H4 (cell line): ENCODE measurements at places on chromosomes 7 and 10. TPM values are rescaled to one million over a fixed set of nuclear protein-coding genes. Genes with fewer than 3 reads are reported as not detected.

The ACHE gene
- total RNA-seq, result 0.15 TPM in 1 of 2 replicates, not detected in the other

The KLLN gene
- not detected in 2 replicates for total RNA-seq

The HGF gene
- 75.8 and 80.5 TPM in 2 replicates for total RNA-seq

The OR6B1 gene
- not detected in 2 replicates for total RNA-seq

The ENTPD1 gene
- total RNA-seq, result 0.12 TPM in 1 of 2 replicates, not detected in the other

The HMX2 gene
- total RNA-seq, result 0.27 TPM in 1 of 2 replicates, not detected in the other

The ARL4A gene
- total RNA-seq, result 139 and 154 TPM in 2 replicates

The OPN4 gene
- 0.02 and 0.35 TPM in 2 replicates for total RNA-seq

The TMEM273 gene
- total RNA-seq, result 0.48 and 5.2 TPM in 2 replicates

The FAM237B gene
- total RNA-seq, result not detected in 2 replicates

DNA sequence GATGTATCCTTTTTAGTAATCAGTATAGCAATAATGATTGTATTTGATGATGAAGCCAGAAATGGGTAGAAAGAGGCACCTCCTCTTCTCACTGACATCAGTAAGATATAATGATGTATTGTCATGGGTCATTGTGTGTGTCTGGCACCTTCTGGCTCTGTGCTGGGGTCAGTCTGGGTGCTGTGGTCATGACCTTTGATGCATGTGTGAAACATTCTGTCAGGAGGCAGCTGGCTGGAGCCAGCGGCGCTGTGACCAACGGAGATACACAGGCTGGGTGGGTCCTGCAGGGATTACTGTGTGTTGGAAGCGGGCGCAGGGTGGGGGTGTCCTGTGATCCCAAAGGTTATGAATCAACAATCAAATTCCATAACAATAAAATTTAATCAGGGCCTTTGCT lies 35.2 kb downstream of the EEPD1 start:
- DNase-seq, result no peak

GRCh38 chr10:8416192-8416701 lies 361.8 kb downstream of the GATA3 start:
- no peak for DNase-seq

GRCh38 chr7:102873470-102874165 lies 39.2 kb upstream of the LRRC17 start:
- DNase-seq, result no peak

- no peak for DNase-seq
Measured at GRCh38 chr7:120404042-120404441, 131.1 kb downstream of the KCND2 start.

GRCh38 chr10:115001506-115002381 lies 63.7 kb downstream of the TRUB1 start:
- peak; percentile 44 for DNase-seq

DNA sequence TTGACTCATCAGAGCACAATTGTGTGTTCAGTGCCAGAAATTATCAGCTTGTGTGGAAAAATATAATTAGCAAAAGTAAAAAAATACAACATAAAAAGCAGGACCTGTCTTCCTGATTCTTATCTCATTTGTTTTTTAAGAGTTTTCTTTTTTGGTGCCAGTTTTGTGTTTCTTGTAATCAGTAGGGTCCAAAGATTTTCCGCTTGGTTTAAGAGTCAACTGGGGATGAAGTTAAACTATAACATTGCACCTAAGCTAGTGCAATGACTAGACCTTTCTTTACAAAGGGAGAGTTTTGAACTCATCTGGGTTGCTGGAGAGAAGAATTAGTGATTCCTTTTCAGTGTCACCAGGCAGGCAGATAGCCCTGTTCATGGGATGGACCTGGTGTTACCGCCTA lies 113.4 kb downstream of the PLPP4 start:
- DNase-seq, result no peak

DNA sequence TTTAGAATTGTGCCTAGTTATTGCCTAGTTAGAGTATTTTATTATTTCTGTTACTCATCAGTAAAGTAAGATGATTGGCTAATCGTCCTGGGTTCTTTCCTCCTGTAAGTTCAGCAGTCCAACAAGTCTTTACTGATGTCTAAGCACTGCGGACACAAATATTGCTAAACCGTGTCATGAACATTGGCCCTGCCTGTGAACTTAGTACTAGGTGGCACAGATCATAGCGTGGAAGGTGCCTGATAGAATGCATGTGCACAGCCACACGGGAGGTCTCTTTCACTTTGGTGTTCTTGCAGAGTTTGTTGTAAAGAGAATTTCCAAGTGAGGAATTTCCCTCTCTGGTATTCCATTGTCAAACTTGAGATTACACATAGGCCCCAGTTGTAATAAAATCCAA lies 38.0 kb downstream of the RBM33 start:
- DNase-seq, result no peak

GRCh38 chr10:100895346-100895745 lies 17.4 kb upstream of the SLF2 start:
- DNase-seq, result no peak

DNA sequence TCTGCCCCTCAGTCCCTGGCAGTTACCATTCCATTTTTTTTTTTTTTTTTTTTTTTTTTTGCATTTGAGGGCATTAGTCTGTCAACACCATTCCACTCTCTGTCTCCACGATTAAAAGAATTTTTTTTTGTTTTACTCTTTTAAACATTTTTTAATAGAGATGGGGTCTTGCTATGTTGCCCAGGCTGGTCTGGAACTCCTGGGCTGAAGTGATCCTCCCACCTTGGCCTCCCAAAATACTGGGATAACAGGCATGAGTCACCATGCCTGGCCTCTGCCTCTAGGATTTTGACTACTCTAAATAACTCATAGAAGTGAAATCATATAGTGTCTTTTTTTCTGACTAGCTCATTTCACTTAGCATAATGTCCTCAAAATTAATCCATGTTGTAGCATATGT lies 16.5 kb upstream of the CLDN3 start:
- DNase-seq, result no peak

DNA sequence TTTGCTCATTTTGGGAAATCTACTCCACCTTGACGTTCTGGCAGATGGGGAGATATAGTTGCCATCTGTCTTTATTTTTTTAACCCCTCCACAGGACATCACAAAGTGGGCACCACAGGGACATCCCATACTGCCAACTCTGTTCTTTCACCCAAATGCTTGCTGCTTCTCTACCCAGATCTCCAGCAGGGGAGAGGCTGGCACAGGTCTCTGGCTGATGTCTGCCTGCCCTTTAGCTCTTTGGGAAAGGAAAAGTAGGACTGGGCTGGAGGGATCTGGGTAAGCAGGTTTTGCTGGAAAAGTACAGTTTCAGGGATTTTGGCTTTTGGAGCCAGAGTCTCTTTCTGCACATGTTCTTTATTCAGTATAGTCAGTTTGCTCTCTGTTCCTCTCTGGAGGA lies 156.7 kb downstream of the ANLN start:
- no peak for DNase-seq

DNA sequence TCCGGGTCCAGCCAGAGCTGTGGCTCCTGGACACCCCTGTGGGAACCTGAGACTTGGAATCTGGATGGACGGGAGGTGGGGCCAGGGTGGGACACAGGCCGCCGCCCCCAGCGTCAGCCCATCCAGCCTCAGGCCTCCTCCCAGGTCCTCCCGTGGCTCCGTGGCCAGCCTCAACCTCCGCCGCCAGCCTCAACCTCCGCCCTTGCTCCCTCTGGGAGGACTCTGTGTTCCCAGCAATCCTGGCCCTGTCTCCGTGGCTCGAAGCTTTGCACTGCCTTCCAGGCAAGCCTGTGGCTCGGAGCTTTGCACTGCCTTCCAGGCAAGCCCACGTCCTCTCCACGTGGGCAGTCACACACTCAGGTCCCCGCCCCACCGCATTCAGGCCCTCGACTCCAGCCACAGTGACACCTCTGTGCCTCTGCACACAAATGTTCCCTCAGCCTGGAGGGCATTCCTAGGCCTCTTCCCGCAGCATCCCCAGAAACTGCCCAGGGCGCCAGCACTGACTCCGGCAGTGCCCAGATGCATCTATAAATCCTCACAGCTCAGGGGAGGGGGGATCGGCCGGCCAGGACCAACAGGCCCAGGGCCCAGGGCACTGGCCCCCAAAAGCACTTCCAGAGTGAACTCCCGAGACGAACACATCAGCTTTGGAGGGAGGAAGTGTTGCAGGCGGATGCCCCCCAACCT lies 44.7 kb upstream of the PDGFA start:
- DNase-seq, result no peak

DNA sequence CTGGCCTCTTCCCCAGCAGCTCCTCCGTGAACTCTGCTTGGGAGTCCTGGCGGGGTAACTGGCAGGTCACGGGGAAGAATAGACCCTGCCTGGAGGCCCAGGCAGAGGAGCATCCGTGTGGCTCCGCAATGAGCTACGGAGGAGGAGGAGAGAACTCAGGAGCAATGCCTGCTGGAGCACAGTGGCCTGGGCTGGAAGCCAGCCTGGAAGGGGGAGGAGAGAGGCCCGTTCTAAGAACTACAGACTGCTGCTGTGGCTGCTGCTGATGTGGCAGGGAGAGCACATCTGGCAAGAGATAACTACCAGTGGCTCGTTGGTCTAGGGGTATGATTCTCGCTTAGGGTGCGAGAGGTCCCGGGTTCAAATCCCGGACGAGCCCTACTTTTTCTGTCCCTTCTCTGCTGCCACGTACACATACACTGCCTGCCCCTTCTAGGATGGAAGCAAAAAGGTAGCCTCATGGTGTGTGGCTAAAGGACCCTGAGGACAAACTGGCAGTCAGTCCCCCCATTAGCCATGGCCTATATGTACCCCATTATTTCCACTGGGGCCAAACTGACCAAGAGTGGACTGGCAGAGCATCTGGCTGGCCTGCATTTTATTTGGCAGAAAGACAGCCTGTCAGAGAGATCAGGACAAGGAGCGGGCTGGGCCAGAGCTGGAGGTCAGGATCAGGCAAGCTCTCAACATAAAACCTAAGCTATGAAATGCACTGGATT lies 7.7 kb upstream of the OPN1SW start:
- DNase-seq, result peak; percentile 58

- DNase-seq, result no peak
Measured at GRCh38 chr7:129989466-129989865, 36.7 kb upstream of the UBE2H start.

GRCh38 chr7:111290419-111290818 lies 199.5 kb downstream of the LRRN3 start:
- DNase-seq, result no peak

DNA sequence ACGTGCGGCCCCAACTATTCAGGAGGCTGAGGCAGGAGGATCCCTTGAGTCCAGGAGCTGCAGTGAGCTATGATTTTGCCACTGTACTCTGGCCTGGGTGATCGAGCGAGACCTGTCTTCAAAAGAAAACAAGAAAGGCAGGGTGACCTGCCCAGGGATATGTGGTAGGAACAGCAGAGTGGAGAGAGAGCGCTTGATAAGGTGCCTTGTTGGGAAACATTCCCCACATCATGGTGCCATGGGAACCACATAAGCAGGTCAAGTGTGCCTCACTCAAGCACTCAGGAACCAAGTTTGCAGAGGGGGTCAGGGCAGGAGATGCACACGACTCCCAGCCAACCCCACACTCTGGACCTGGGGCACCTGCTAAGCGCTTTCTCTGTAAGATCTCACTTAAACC lies 37.3 kb downstream of the PVRIG start:
- no peak for DNase-seq

DNA sequence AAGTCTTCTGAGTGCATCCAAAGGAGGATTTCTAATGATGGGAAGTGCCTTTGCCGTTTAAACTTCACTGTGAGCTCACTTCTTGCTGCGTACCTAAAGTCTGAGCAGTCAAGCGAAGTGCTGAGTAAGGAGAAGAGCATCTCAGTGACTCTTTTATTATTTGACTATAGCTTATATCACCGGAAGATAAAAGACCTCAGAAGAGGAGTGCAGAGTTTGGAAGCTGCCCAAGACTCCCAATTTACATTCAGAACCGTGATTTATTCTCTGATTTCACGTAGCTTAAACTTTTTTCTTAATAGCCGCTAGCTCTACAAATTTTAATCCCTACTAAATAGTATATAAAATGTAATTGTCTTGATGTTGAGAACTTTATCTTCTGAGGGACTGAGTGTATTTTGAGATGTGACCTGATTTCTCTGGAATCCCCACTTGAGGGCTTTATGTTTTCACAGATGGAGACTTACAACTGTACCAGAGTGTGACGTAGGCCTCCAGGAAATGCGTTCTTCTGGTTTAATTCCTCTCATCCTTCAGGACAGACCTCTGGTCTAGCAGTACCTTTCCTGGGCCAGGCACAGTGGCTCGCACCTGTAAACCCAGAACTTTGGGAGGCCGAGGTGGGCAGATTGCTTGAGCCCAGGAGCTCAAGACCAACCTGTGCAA lies 51.1 kb downstream of the CAMK1D start:
- DNase-seq, result no peak

DNA sequence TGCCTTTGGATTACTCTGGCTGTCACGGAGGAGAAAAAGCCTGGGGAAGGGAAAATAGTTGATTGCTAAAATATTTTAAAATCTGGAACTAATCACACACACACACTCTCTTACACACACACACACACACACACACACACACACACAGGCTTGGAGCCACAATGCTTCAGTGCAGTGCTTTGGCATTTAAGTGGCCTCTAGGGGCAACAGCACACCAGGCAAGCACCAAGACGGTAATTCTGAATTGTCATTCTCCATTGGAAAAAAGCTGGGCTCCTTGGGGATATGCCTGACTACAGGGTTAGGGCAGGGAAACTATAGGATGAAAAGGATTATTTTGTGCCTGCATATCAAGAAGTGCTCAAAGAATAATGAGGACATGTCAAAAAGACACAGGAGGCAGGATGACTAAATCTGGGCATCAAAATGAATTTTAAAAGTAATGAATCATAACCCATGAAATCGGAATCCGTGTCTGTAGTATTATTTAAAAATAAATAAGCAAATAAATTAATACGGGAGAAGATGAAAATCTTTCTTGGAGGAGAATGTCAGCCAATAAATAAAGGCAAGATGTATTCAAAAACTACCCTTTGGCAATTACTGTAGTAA lies 30.4 kb upstream of the DDC start:
- DNase-seq, result peak; percentile 81

DNA sequence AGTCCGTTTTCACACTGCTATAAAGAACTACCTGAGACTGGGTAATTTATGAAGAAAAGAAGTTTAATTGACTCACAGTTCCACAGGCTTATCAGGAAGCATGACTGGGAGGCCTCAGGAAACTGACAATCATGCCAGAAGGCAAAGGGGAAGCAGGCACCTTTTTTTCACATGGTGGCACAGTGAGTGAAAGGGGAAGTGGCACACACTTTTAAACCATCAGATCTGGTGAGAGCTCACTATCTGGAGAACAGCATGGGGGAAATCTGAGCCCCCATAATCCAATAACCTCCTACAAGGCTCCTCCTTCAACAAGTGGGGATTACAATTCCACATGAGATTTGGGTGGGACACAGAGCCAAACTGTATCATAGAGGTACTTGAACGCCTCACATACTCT lies 30.0 kb downstream of the AGR3 start:
- DNase-seq, result no peak

GRCh38 chr10:34587002-34587679 lies 228.0 kb downstream of the PARD3 start:
- DNase-seq, result no peak
